NCI-H774 (cell line): ENCODE measurements at places on chromosomes 5 and 9.

DNA sequence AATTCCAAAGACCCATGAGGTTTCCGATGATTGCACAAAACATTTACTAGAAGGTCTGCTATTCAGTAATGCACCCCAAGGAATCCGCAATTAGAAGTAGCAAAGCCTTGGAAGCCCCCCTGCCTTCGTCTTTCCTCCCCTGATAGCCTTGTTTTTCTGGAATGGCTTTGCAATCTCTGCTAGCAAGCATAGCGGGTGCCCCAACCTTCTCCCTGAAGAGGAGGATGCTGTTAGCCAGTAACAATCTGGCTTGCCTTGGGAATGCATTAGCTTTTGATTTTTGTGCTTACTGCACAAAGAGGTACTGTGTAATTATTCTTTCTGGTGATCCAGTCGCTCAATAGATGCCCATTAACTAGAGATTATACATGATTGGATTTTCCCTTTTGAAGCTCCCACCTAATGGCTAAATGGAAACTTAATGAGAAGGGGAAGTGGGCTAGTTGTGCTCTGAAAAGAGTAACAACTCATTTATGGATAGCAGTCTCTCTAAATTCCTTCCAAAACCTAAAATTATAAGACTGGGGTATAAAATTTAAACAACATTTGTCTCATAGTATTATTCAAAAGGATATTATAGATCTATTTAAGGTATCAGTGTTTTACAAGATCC, 91.6 kb downstream of the FBXW11 start:
- no peak for DNase-seq

DNA sequence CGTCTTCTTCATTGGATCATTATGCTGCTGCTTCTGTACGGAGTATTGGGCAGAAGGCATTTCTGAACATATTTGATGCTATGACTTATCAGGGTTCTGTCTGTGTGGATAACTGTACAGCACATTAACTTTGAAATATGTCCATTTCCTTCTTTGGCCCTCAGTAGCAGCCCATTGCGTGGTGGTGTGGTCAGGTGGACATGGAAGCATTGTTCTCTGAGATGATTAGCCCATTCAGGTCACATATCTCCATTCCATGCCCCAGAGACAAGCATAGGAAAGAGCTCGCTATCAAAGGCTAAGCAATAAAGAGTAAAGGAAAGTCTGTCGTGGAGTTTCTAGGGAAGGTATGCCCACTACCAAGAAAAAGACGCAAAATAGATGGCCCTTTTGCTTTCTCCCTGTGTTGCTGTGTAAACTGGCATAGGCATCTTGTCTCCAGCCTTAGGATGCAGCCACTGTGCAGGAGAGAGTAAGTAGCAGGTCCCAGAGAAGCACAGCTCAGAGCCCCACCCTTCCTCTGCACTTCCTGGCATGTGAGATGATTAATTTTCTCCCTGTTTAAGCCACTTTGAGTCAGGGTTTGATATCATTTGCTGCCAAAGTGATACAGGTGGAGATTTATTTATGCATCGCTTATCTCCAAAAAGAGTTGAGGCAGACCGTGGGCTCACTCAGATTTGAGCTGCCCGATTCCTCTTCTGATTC, 221.9 kb downstream of the PDZD2 start:
- no peak for DNase-seq

DNA sequence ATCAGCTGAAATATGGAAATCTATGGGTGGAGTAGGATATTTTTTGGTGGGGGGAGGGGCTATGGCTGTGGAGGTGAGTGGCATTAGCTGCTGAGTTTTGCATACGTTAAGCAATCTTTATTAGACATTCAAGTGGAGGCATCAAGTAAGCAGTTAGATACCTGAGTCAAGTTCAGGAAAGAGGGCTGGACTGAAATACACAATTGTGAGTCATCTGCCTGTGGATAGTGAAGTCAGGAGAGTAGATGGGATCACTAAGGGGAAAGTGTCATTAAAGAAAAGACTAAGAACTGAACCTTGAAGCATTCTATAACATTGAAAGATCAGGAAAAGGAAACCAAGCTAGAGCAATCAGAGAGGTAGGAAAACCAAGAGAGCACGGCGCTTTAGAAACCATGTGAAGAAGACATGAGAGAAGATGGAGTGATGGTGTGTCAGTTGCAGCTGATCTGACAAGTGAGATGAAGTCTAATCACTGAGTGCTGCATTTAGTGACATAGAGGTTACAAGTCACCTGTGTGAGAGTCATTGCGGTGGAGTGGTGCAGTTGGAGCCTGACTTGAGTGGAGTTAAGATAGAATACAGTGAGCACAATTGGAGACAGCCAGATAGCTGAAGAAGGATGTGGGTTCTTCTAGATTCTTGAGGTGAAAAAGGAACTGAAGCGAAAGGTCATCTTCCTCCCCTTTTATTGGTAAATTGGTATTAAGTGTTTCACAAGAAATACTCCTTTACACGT, 88.7 kb downstream of the PIP5K1B start:
- DNase-seq, result no peak

- DNase-seq, result peak; percentile 36
These were observed 363.7 kb downstream of the CSNK1G3 start for GRCh38 chr5:123875561-123876275.

- no peak for DNase-seq
These were observed 85.0 kb upstream of the ANKH start for GRCh38 chr5:14956423-14957046.

GRCh38 chr9:123725389-123725788, 204.5 kb downstream of the DENND1A start:
- DNase-seq, result no peak

DNA sequence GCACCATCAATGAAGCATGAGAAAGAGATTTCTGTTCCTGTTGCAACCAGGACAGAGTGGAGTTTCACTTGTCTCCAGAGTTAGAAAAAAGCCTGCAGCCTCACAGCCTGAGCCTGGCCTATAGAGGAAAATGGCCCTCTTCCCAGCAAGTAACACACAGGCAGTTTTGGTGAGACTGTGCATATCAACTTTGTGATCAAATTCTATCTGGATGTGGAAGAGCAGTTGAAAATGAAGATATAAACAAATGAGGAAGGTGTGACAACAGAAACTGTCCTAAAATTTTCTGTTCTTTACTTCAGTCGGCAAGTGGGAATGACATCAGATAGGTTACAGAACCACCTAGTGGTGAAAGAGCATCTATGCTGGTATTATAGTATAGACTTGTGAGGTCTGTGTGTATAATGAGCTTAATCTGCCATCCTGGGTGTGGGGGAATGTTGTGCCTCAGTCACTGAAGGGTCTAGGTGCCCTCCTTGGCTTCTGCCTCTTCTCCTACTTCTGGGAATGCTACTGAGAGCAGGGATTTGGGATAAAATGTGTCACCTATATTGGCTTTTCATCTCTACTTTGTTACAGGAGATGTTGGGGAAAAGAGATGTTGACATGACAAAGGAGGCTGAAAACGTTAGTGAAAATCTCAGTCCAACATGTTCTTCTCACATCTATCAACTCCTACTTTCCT, 28.2 kb downstream of the YIPF5 start:
- peak; percentile 26 for DNase-seq

DNA sequence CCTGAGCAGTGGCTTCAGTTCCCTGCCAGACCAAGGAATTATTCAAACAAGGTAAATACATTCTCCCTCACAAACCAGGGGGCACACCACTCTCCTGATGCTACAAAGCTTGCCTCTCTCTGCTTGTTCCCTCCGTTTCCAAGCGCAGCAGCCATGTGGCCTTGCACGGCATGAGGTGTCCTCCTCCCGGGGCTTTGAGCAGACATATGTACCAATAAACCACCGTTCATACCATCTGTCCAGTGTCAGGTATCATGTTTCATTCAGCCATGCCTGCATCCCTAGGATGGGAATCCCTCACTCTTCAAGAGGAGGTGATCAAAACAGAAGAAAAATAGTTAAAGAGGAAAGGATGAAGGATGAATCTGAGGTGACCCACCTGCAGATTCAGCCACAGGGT, 282.7 kb downstream of the ENC1 start:
- peak; percentile 32 for DNase-seq

DNA sequence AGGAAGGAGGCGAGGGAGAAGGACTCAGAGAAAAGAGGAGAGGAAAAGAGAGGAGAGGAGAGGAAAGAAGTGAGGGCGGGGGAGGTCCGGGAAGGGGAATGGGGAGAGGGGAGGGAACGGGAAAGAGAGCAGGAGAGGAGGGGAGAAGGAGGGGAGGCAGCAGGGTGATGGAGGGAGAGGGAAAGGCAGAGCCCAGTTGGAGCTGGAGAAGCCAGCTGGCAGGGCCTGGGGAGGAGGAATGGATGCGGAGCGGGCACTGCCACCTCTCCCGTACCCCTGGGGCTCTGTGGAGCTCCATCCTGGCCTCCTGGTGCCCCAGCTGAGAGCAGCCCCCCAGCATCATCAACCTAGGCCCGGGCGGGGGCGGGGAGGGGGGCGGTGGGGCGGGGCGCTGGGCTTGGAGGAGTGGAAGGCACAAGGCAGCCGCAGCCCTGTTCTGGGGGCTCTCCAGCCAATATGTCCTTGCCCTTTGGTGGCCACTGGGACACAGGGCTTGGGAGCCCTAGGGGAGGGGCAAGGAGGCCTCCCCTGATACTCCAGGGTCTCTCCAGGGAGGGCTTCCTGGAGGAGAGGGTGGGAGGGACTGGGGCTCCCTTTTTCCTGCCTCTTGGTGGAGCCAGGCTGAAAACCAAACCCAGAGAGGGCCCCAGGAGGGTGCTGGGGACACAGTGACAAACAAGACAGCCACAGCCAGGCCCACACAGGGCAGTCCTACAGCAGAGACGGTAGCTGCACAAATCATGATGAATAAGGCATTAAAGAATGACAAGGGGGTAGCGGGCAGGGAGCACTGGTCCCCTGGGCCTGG, 123.7 kb downstream of the C9orf50 start:
- no peak for DNase-seq

- no peak for DNase-seq
These were observed 14.3 kb downstream of the TTC1 start for GRCh38 chr5:160023007-160023907.

- DNase-seq, result no peak
These were observed 413.0 kb downstream of the ZNF608 start for GRCh38 chr5:124333298-124333979.

GRCh38 chr5:73851471-73852181, 225.6 kb downstream of the ARHGEF28 start:
- no peak for DNase-seq

DNA sequence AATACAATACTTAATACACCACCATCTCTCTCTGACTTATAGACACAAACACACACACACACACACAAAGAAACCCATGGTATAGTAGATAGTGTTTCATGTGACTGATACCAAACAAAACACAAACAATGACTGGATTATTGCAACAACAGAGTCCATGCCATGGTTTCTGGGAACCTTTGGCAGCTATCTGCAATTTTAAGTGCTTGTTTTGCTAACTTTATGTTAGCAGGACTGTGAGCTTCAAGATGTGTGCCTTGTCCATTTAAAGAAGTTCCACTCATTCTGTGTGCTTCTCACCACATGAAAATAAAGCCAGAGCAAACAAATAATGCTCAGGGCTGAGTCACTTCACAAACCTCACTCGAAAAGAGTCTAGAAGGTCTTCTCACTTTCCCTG, 15.1 kb upstream of the LURAP1L start:
- peak; percentile 54 for DNase-seq

DNA sequence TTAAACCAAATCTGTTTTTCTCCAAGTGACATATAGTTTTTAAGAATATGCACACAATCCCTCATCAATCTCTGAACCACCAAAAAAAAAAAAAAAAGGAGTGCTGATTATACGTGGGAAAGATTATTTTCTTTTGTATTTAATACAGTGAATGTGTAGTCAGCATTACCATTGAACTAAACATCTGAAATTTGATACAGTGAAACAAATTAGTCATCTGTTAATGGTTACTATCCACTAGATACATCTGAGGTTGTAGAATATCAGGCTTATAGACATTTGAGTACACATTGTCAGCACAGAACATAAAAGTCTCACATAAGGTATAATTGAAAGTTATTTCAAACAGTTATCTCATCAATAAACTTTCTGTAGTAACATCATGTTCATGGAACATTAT, 87.0 kb downstream of the SLF1 start:
- no peak for DNase-seq

- no peak for DNase-seq
These were observed 25.8 kb downstream of the NIPAL4 start for GRCh38 chr5:157485811-157486210.

- no peak for DNase-seq
These were observed 350.8 kb downstream of the EFNA5 start for GRCh38 chr5:107319901-107320300.

GRCh38 chr9:107251756-107252322, 31.2 kb upstream of the RAD23B start:
- DNase-seq, result no peak

GRCh38 chr5:12277504-12278192, 373.4 kb upstream of the CTNND2 start:
- no peak for DNase-seq

DNA sequence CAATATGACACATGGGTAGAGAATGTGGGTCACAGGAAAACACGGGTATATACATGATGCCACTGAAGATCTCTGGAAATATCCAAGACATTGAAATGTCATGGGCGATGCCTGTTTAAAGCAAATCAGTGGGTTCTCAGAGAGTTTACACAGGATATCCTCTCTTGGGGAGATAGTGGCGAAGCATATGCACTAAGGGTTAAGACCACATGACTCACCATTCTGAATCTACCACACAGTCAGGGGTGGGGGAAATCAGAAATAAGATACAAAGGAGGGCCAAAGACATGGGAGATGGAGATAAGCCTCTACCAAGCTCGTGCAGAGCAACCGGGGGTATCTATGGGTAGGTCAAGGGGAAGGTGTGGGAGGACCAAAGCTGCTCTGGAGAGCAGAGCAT, 58.8 kb downstream of the SH3PXD2B start:
- no peak for DNase-seq

- peak; percentile 83 for DNase-seq
These were observed 54.2 kb downstream of the ZSWIM6 start for GRCh38 chr5:61386045-61386800.

- DNase-seq, result no peak
These were observed 24.1 kb upstream of the MTAP start for GRCh38 chr9:21778304-21778703.

- no peak for DNase-seq
These were observed 80.1 kb downstream of the PRRT1B start for GRCh38 chr9:131625508-131625787.

DNA sequence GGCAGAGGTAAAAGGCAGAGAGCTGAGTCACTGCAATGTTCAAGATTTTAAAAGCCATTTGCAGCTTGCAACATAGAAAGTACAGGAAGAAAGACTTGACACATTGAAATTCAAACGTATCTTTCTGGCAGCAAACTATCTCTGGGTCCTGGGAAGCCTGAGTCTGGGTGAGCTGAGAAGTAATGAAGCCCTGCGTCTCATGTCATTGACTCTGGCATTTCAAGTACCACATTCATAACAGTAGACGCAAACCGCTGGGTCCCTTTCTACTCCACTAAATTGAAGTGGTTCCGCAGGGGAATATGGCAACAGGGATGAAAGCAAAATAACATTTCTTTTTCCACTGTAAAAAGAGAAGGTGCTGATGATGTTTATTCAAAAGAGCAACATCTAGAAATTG, 694.3 kb downstream of the BRINP1 start:
- DNase-seq, result no peak
